ENCODE measurements at places on chromosomes 2 and 18.

DNA sequence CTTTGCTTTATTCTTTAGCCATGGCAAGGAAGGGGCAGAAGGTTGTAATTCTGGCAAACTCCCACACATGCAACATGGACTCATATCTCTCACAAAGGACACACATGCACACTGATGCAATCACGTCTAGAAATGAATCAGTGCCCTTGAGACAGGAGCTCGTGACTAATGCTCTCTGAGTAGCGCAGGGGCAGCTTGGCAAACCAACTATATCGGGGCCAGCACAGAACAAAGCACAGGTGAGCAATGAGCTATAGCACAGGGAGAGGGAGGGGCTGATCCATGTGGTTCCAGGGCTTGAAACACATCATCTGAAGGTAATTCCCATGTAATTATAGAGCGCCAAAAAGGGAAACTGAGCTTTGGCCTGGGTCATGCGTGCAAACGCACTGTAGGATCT is 165.2 kb upstream of the KLF7 start:
- no peak for DNase-seq

GRCh38 chr2:169670215-169670651 is 24.0 kb downstream of the CFAP210 start:
- no peak for DNase-seq

DNA sequence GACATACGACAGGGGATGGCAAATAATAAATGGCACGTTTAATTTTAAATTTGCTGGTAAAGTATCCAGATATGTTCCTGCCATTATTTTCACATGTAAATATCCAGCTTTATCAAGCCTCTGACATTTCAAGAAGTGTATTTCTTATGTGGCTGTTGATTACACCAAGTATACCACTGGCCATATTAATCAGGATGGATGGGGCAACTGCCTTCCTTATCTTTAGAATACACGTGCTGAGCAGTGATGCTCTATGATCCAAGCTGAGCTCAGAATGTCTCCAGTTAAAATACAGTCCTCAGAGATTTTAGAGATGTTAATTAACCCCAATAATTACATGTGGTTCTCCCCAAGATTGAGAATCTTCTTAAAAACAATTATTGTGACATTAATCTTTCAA is 38.3 kb upstream of the RAPGEF4 start:
- DNase-seq, result no peak

- DNase-seq, result no peak
These were observed 107.7 kb upstream of the MCFD2 start for GRCh38 chr2:47023332-47023731.

- no peak for DNase-seq
These were observed 21.6 kb downstream of the KCNG2 start for GRCh38 chr18:79819064-79819967.

DNA sequence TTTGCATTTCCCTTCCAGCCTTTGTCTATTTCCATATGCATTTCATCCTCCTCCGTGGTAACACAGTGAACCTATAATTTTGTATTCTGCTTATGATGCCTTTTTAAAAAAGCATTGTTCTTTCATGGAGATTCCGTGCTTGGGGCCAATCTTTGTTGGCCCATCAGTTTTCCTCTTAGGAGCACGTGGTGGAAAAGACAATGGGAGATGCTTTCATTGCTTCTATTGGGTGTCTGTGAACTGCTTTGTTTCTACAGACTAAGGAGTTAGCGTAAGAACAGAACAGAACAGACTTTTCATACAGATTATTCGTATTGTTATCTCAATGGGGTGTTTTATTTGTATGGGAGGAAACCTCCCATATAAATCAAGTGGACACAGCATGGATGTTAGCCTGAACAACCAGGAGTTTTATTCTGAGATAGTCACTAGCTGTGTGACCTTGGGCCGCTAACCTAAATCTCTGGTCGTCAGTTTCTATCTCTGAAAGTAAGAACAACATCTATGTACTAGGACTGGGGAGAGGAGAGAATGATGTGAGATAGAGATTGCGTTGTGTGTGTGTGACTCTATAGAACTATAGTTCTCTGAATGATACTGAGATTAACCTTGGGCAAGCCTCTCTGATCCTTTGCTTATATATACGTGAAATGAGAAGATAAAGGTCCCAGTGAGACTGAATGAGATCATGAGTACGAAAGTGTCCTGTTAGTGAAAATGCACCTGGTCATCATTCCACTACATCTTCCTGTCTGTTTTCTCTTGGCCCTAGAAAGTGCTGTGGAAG is 22.9 kb upstream of the YWHAQ start:
- DNase-seq, result no peak

DNA sequence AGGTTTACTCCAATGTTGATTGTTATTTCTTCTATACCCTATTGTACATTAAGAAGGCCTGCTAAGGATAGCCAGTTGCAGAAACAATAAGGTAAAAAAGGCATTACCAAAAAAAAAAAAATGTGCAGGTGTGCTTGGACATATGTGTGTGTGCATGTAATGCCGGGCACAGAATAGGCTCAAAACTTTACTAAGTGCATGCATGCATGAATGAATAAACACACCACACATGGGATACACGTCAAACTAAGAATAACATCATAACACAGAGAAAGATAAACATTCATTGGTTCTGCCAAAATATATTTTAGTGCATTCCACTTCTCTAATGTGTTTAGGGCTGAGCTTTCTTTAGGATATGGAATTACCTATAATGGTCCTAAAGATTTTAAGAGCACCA is 298.2 kb downstream of the TCF4 start:
- DNase-seq, result no peak

GRCh38 chr2:1314254-1314653 is 99.0 kb upstream of the TPO start:
- DNase-seq, result no peak

GRCh38 chr2:30287857-30288513 is 56.7 kb downstream of the LBH start:
- DNase-seq, result no peak

DNA sequence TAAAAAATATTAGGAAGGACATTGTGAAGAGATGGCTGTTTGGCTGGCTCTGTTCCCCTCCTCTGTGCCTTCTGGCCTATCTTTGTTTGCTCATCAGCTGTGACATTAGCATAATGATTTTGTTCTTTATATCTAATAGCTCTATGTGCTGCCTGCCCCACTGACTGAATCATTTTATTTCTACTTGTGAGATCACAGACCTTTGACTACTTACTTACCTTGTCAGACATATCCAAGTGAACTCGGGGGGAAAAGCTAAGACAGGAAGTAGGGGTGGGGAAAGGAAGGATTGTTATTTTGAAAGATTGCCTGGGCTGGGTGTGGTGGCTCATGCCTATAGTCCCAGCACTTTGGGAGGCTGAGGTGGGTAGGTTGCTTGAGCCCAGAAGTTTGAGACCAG is 104.2 kb downstream of the ASAP2 start:
- no peak for DNase-seq

DNA sequence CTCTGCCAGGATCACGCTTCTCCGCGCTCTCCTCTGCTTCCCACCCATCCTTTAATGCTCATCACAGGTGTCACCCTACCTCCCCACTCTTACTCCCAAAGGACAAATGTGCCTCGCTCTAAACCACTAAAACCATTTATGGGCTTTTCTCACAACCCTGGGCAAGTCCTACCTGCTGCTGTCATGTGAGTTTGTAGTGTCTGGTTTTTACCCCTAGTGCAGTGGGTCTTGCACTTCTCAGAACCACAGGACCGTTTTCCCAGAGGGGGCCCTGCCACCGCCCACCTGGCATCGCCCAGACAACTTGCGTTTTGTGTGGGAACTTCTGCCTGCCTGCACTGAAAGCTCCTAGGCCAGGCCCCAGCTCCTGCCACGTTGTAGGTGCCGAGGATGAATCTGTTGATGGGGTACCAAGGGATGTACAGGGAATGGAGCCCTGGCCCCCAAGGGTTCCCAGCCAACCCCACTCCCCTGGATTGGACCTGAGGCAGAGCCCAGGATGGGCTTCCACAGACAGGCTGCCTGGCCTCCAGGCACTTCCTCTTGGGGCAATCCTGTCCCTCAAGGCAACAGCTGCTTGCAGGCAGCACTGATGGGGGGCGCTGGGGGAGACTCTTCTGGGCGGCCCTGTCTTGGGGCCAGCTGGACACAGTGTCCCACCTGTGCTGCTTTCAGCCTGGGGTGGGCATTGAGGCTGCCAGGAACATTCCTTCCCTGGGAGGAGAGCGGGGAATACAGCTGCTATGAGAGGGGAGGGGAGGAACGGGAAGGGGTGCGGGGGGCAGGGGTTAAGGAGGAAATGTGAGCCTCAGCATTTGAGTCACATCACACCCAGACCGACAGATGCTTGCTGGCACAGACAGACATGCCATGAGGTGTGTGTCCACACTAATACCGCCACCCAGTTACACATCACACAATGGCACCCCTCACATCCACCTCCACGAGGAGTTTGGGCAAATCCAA is 176.3 kb downstream of the ZFP36L2 start:
- DNase-seq, result no peak

DNA sequence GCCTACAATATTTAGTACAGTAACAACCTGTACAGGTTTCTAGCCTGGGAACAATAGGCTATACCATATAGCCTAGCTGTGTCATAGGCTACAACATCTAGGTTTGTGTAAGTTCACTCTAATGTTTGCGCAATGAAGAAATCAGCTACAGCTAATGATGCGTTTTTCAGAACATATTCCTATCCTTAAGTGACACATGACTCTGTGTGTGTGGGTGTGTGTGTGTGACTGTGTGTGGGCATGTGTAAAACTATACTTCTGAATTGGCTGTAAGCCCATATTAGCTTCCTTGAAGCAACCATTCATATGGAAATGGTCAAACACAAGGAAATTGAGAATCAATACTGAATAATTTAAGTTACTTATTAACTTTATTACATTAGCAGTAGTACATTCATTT is 120.8 kb upstream of the SULT1C3 start:
- no peak for DNase-seq

GRCh38 chr2:121211251-121211650 is 73.8 kb downstream of the TFCP2L1 start:
- DNase-seq, result no peak

DNA sequence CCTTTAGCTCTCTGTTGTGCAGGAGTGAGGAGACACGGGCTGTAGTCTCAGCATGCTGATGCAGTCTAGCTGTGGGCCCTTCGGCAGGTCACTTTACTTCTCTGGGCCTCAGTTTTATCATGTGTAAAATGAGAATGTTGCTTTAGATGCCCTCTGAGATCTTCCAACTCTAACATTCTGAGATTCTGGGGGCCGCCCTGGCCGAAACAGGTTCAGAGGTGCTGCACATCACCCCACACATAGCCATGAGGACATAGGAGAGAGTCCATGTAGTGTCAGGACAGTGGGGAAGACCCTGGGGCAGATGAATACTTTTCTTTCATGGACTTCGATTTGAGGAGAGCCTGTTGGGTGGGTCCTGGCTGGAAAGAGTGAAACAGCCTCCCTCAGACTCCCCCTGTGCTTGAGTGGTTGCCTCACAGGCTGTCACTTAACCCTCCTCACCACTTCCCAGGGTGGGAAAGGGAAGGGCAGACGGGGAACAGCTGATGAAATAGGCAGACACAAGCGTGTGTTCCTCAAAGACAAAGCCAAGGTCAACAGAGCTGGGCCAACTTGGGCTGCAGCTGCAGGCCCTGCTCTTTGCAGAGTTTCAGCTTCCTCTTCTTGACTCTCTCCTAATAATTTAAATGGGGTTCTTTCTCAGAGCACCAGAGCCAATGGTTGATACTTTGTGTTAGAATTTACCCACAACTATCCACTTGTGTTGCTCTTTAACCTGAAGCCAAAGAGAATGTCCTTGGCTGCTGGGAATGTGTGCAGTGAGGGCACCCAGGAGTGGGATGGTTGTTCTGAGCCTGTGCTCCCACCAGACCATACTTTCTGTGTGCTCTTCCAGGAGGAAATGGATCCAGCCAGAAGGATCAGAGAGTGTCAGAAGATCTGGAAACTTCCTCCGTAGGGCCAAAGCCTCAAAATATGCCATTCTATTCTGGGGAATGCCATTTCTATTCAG is 14.7 kb upstream of the MRPL33 start:
- no peak for DNase-seq

GRCh38 chr2:191001032-191001431 is 12.9 kb downstream of the STAT1 start:
- no peak for DNase-seq

DNA sequence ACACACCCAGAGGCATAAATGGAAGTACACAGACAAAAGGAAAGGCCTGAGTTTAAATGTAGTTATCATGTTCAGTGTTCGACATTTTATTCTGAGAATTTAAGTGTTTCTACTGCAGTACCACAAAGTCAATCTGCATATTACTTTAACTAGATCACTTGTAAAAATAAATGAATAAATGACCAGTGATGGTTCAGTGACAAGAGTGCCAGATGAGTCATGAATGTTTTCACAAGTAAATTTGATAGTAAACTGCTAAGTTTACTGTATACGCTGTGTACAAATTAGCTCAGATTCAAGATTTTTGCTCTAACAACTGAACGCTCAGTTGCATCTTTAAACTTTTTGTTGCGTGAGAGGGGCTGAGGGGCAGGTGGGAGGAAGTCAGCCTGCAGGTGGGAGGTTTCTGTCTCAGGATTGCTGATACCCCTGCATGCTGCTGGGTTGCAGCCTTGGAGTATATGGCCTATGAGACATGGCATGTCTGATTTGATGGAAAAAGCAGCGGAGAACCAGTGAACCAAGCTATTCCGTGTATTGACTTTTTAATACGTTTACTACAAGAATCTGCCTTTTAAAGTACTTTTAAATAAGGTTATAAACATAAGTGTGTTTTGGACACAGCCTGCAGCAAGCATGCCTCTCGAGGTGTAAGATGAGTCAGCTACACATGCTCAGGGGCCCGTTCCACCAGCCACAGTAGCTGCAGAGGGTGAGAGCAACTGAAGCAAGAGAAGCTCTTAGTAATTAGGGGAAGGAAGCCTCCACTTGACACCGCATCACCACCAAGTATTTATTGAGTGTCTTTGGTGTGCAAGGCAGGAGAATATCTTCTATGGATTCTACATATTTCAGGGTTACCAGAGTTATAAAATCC is 245.1 kb downstream of the NEDD4L start:
- DNase-seq, result no peak

DNA sequence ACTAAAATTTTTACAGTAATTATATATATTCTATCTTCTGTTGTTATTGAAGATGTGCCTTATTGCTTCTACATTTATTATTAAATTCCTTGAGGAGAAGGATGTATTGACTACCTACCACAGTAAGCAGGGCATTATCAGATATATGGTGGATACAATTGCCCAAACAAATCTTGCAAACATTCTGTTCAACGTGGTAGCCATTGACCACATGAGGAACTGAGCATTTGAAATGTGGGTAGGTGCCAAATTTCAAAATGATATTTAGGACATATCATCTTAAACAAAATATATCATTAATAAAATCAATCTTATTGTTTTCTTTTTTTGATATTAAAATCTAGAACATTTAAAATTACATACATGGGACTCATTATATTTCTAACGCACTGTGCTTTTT is 11.1 kb downstream of the SCN3A start:
- DNase-seq, result no peak

GRCh38 chr18:57921708-57922107 is 118.6 kb upstream of the ATP8B1 start:
- no peak for DNase-seq

GRCh38 chr2:46087492-46087891 is 209.7 kb upstream of the EPAS1 start:
- no peak for DNase-seq

- no peak for DNase-seq
These were observed 141.8 kb downstream of the CTIF start for GRCh38 chr18:48680339-48681250.
